ENCODE measurements at places on chromosomes 3 and 15. TPM values are rescaled to one million over a fixed set of nuclear protein-coding genes. Genes with fewer than 3 reads are reported as not detected.

Gene ATP1B3
- 69.5 TPM for total RNA-seq

Gene EPHB3
- 18.0 TPM for total RNA-seq

Gene TNNC1
- total RNA-seq, result not detected

Gene SLC25A36
- 71.3 TPM for total RNA-seq

Gene GPD1L
- total RNA-seq, result 8.4 TPM

Gene CILP
- 0.29 TPM for total RNA-seq

Gene NBEAL2
- 4.5 TPM for total RNA-seq

Gene FBN1
- 887 TPM for total RNA-seq

Gene COPG1
- 342 TPM for total RNA-seq
